ENCODE measurements at places on chromosomes 6 and 20.
A peak's percentile ranks its signal among the peaks of the same experiment; 100 is the strongest.

GRCh38 chr6:3335169-3335568, 76.4 kb downstream of the PSMG4 start:
- no peak for DNase-seq

GRCh38 chr6:2738373-2738979, 12.2 kb downstream of the MYLK4 start:
- peak; percentile 42 for DNase-seq

GRCh38 chr6:2741756-2742155, 9.0 kb downstream of the MYLK4 start:
- no peak for DNase-seq

DNA sequence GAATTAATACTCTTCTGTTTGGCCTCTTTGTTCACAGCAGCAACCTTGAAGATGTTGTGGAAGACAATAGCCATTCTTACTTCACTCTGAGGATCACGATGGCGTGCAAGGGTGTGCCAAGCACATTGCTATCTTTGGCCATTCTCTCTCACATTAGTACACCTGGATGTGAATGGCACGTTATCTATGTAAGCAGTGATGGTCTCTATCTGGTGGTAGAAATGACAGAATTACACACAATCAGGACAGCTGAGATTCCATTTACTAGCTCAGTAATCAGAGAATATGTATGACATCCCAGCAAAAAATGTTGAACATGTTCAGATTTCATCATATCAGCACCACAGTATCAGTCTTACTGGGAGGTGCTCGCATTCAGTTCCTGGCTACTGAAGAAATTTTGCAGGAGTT, 116.2 kb downstream of the LCA5 start:
- no peak for DNase-seq

DNA sequence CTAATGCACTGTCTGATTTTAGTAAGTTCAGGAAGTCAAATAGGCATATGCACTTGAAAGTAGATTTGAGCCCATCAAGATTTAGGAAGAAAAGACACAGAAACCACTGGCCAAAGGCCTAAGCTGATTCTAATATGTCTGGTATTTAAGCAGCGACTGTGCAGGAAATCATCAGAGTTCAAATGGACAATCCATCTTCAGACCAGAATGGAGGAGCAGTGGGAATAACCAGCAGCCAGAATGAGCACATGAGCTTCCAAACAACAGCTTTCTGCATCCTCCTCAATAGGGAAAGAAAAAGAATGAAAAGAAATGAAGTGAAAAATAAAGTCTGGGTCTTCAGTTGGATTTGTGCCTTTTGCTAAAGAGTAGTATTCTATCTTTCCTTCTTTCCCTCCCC, 50.6 kb downstream of the SOD2 start:
- DNase-seq = no peak

DNA sequence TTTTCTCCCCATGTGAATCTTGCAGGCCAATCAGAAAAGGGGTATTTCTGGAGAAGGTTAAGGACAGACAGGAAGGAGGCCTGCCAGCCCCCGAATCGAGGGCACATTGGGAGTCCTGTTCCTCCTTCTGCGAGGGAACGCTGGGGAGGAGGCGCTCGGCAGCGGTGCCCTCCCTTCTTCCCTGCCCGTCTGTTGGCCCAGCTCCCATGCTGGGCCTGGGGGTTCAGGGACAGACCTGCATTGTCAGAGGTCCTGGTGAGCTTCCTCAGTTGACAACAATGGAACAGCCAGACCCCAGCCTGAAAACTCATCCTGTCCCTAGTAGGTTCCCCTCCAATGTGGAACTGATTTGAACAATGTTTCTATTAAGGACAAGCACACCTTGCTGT, 15.1 kb upstream of the SYNJ2 start:
- DNase-seq = no peak

Measured in CD4-positive, alpha-beta T cell treated with Interleukin-6 at 100 ng/mL for 8 hours (primary cell).